Muscle of back (tissue), 13 donors: ENCODE measurements at places on chromosomes 7 and 10. TPM values are rescaled to one million over a fixed set of nuclear protein-coding genes. Genes with fewer than 3 reads are reported as not detected.

The NCF1 gene
- 1.1 TPM for polyA plus RNA-seq

The PKD2L1 gene
- polyA plus RNA-seq: not detected

The CYP2W1 gene
- 11.0 TPM for polyA plus RNA-seq

The OR6B1 gene
- not detected for polyA plus RNA-seq

The GOLGA7B gene
- polyA plus RNA-seq: 0.13 TPM

The FBXL15 gene
- 7.0 TPM for polyA plus RNA-seq

The AKR1C3 gene
- polyA plus RNA-seq: 3.0 TPM

The IDI2 gene
- not detected for polyA plus RNA-seq

The SLC29A3 gene
- 3.0 TPM for polyA plus RNA-seq

The ANLN gene
- 17.0 TPM for polyA plus RNA-seq
